ENCODE measurements at places on chromosomes 1 and 21. TPM values are rescaled to one million over a fixed set of nuclear protein-coding genes. Genes with fewer than 3 reads are reported as not detected.

The TNNT2 gene
- 0.88 TPM for total RNA-seq

The IVL gene
- total RNA-seq, result not detected

The HAO2 gene
- not detected for total RNA-seq

The ASPM gene
- total RNA-seq, result 31.7 TPM

The FTCD gene
- total RNA-seq, result 4.6 TPM

The SPATA1 gene
- 0.55 TPM for total RNA-seq

The AMY2B gene
- 1.6 TPM for total RNA-seq

The TSPAN1 gene
- not detected for total RNA-seq

DNA sequence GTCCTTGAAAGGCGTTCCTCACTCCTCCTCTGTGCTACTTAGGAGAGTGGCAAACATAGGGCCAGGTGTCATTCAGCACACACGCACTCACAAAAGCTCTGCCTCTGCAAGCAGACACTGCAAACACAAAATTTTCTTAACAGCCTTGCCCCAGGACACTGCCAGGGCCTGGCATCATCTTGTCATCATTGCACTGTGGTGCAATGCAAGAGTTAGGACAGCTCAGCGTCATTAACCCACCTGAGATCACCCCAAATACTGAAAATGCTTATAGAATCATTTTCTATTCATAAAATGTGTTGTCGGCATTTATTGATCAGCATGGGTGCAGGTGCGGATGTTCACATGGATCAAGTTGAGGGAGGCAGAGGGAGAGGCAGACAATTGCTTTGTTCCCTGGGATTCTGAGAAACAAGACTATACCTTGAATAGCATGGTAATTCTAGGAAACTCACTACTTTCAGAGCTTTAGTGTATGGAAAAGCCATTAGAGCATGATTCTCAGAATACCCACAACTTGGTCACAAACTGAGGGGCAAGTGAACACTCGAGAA, 3.0 kb downstream of the ADAM30 start:
- DNase-seq, result no peak

GRCh38 chr1:70140343-70140742, 65.0 kb downstream of the LRRC40 start:
- DNase-seq, result no peak

GRCh38 chr1:23129846-23130245, 38.8 kb downstream of the LUZP1 start:
- DNase-seq, result no peak

- DNase-seq, result peak; percentile 91
Measured at GRCh38 chr1:84753516-84754385, 63.5 kb upstream of the SSX2IP start.

DNA sequence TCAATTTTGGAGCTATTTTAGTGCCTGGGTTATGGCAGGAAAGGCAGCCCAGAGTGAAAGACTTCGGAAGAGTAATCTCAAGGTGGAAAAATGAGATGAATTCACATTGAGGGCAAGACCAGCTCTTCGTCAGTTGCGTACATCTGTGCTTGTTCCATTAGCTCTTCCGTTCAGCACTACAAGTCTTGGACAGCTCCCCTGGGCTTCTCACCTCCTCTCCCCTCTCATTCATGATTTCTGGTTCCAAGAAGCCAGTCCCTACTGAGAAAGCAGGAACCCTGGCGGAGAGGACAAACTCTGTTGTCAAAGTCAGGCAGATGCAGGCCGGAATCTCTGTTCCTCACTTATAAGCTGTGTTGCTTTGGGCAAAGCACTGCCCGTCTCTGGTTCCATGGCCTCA, 76.5 kb downstream of the ACTL8 start:
- peak; percentile 91 for DNase-seq

- DNase-seq, result no peak
Measured at GRCh38 chr1:172955161-172955815, 95.5 kb downstream of the TNFSF18 start.

GRCh38 chr1:169186106-169186505, 79.6 kb downstream of the ATP1B1 start:
- DNase-seq, result no peak

- no peak for DNase-seq
Measured at GRCh38 chr1:157597959-157598667, at the start of gene FCRL4. Gene FCRL4 (minus strand): TSS chr1:157598085. CDS start chr1:157597944, 141 bp downstream.

GRCh38 chr21:33217138-33217520, 12.6 kb upstream of the IFNAR2 start:
- peak; percentile 7 for DNase-seq

DNA sequence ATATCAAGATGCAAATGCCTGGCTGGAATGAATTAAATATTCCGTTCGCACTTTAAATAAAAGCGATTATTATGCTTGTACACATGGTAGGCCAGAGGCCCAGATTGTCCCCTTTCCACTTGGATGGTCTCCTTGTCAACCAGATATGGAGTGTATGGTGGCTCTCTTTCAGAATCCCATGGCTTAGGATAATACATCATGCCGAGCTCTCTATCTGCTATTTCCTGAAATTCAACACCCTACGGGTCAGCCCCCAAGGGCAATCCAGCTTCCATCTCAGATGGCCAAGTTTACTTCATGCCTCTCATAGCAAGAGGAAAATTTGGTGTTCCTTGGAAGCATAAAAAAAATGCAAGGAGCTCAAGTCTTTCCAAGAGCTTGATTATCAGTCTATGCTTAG, 25.4 kb upstream of the FMO1 start:
- peak; percentile 60 for DNase-seq

- no peak for DNase-seq
Measured at GRCh38 chr1:151356696-151357095, 9.6 kb upstream of the RFX5 start.

GRCh38 chr1:110893908-110894490, 21.1 kb downstream of the CD53 start:
- no peak for DNase-seq

DNA sequence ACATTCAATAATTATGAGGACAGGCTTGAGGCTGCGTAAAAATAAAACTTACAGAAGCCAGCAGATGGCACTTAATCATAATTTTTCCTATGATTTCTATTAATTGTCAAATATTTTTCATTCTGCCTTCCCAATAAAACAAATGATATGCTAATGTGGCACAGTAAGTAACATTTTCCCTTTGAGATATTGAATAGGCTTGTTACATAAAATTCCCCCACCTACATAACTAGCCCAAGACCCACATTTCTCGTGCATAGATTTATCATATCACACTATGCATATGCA, 55.4 kb upstream of the PTGFRN start:
- no peak for DNase-seq

DNA sequence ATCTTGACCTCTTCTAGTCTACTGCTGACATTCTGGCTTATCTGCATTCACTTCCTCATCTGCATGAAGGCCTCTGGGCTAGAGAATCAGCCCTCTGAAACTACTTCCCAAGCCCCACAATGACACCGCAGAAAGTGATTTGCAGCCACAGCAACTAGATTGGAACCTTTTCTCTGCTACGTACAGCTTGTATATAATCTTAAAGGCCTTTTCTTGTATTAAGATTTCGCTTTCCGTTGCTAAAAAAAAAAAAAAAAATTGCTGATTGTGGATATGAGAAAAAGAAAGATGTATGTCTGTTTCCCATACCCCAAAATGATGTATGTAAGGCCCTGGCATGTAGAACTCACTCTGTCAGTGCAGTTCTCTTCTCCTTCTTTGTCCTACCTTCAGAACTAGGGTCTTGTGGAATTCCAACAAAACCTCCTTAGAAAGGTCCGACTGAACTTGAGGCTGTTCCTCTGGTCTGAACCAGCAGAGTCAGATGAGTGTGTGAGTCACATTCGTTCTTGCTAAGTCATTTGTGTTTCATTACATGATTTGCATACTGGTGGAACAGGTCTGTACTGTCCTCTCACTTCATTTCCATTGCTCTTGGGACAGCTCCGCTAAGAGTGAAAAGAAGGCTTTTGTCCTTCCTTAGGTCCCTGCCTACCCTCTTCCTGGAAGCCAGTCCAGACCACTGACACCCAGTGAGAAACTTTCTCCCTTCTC, 62.7 kb downstream of the PLPP3 start:
- peak; percentile 68 for DNase-seq

- no peak for DNase-seq
Measured at GRCh38 chr1:84476225-84476624, 2.8 kb upstream of the RPF1 start.

DNA sequence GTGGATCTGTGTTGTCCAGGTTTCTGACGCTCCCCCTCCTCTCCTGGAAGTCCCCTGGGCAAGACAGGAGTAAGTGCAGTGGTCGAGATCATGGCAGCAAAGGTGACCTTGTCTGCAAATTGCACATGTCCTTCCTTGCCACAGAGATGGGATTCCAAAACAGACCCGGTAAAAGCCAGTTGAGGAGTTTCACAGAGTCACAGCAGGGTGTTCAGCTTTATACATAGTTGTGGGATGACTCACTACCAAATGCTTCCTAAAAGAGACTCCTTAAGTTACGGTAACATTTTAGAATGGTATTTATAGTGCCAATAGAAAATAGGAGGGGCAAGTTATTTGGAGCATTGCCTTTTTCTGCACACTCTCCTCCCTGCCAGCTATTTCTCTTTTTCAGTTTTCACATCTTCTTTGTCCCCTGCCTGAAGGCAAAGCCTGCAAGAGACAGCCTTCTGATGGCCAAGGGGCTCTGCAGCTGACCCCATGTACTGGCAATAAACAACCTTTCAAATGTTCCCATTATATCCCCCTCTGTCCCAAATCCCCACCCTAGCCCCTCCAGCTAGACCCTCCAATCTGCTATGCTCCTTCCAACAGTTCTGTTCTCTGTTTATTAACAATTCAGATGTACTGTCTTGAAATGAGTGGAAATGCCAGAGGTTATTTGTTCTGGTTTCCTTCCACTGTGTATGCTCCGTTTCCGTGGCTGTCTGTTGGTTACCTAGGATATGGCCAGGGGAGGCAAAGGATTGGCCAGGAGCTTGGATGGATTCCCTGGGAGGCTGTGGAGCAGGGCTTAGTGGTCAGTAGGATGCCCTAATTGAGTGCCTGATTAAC, 115.0 kb downstream of the TGFB2 start:
- DNase-seq, result peak; percentile 80

GRCh38 chr1:26016258-26016952, 5.2 kb upstream of the EXTL1 start:
- no peak for DNase-seq

- DNase-seq, result no peak
Measured at GRCh38 chr1:240499012-240499411, 112.9 kb downstream of the GREM2 start.

GRCh38 chr21:40696246-40696645, 150.7 kb downstream of the DSCAM start:
- DNase-seq, result no peak
